ENCODE measurements at places on chromosomes 12 and 14.

DNA sequence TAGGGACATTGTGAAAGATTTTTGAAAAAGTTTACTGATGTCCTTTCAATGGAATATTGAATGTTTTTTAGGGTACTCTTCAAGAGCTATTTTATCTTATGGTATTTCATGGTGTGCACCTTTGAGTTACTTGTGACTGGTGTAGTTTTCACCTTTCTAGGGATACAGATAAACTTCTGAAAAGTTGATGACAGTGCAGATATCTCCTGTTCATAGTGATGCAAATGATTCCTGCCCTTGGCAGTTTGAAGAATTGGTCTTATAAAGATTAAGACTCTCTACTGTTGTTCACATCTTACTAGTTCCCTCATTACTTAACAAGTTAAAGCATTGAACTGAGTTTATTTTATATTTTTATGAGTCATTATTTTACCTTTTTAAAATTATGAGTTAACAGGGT lies 408.9 kb downstream of the TRHDE start:
- no peak for DNase-seq

GRCh38 chr12:11496157-11496851 lies 100.9 kb upstream of the PRB2 start:
- no peak for DNase-seq

DNA sequence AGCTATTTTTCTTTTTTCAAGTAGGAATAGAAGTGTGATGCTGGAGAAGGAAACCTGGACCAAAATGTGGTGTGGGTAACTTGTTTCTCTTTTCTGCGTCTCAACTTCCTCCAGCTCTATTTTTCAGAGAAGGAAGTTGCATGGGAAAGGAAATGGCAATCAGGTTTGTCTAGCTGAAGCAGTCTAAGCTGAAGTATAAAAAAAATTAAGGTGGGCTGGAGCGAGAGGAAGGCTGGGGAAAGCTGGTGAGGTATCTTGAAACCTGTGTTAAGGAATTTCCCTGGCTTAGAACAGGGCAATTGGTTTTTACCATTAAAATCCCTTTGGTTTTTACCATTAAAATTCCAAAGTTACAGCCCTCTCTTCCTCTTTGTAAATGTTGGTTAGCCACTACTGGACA lies 34.2 kb upstream of the NINJ2 start:
- no peak for DNase-seq

DNA sequence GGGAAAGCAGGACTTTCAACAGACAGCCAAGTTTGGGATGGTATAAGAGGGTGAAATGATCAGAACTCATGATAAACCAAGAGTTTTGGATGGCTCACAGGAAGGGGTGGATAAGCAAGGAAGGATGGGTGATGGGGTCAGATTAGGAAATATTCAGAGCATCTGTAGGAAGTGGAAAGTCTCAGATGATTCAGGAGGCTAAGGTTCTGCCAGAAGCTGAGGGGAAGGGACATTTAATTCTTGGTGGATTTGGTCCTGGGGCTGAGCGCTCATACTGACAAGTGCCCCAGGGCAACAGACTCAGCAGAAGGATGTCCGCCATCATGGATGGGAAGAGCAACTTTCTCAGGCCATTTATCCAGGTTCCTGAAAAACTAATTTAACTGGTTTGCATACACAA lies 28.4 kb upstream of the BDKRB2 start:
- DNase-seq = no peak

DNA sequence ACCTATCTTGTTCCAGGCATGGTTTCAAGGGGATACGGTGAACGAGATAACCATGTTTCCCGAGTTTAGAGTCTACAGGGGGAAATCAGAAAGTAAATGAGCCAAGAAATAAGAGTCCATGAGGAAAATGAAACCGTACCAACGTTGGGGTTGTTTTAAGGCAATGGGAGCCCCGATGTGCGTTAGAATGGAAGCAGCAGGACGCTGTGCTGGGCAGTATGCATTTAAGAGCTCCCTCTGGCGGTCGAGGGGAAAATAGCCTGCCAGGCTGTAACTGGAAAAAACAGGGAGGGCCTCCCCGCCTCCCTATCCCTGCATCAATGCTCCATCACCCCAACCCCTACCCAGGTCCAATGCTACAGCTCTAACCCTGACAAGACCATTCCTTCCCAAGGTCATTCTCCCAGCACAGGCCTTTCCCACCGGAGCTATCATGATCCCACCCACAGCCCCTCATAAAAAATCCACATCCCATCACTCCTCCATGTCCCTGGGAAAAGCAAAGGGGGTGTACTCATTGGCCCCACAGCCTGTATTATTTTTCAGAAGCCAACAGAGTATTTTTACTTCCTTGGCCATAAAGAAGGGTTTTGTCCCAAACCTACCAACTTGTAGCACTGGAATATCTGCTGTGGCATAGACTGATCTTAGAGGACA lies 226.3 kb upstream of the NOS1 start:
- DNase-seq = peak; percentile 42

- no peak for DNase-seq
Observed at GRCh38 chr12:44571006-44571550, 305.0 kb downstream of the NELL2 start.

DNA sequence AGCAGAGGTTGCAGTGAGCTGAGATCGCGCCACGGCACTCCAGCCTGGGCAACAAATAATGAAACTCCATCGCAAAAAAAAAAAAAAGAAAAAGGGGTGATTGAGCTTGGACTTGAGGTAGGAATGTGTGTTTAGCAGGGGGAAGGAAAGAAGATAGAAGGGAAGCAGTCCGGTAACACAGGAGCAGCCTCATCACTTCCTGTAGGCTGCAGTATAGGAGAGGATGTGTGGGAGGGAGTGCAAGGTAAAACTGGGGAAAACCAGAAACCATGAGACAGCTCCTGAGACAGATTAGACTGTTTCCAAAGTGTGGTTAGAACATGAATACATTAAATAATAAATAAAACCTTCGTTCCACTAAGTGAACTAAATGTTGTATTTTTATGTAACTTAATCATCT lies 49.2 kb downstream of the FGD4 start:
- no peak for DNase-seq

DNA sequence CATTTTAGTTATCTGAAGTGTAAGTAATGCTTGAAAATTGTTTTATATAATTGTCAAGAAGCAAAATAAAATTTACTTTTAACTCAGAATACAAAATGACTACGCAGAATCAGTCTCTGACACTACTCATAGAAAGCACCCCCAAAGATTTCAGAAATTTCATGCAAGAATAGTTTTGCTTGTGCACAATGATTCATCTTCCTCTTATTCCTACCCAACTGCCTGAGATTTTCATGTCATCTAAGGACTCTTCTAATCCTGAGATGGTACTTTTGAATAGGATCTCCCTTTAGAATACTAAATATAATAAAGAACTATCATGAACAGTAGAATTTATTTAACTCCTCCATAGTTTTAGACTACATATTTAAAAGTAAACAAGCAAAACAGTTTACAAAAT lies 485.3 kb upstream of the MGAT4C start:
- no peak for DNase-seq

DNA sequence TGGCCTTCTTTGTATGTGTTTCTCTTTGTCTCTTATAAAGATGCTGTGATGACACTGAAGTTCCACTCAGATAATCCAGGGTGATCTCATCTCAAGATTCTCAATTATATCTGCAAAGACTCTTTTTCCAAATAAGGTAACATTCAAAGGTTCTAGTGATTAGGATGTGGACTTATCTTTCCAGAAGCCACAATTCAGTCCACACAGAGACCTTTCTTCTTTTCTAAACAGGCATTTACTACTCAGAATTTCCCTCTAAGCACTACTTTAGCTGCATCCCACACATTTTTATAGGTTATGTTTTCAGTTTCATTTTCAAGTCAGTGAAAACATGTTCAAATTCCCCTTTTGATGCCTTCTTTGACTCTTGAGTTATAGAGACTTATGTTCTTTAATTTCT lies 9.0 kb upstream of the NKX2-1 start:
- DNase-seq = no peak

DNA sequence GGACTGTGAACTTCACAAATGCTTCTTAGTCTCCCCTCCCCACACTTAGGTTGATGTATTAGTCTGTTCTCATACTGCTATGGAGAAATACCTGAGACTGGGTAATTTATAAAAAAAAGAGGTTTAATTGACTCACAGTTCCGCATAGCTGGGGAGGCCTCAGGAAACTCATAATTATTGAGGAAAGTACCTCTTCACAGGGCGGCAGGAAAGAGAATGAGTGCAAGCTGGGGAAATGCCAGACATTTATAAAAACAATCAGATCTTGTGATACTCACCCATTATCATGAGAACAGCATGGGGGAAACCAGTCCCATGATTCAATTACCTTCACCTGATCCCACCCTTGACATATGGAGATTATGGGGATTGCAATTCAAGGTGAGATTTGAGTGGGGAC lies 178.8 kb downstream of the SLC38A4 start:
- DNase-seq = no peak

DNA sequence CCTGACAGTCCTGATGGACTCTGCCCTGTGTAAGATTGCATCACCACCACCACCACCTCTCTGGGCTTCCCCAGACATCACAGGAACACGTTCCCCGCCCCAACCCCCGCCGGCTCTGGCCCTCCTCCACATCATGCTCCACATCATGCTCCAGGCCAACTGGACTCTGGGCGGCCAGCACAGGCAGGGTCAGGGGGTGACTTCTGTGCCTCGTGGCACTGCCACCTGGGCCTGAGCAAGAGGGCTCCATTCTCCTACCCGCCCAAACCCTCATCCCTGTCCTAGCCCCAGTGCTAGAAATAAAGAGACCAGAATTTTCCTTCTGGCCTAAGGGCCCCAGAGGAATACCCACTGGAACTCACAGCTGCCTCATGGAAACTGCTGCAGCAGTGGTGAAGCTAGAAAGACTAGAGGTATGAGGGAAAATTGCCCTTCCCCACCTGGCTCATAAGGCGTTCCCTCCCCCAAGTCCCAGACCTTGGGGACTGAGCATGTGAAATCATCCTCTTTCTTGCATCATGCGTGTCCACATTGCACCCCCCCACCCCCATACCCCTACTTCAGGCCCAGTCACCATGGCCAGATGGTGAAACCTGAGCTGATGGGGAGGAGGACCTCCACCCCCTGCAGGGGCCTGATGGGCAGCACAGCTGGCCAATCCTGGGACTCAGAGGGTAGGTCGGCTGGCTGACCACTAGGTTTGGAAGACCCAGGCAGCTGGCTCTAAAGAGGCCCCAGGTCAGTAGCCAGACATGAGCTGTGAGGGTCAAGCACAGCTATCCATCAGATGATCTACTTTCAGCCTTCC lies at the start of gene INHBE:
INHBE (plus strand) TSS at position 742 of the 808 bp plus-strand sequence. CDS start 230 bp downstream, outside the sequence.
- no peak for DNase-seq

GRCh38 chr12:95130096-95130495 lies 56.7 kb upstream of the NR2C1 start:
- DNase-seq = no peak

- DNase-seq = no peak
Observed at GRCh38 chr12:98651328-98651727, 6.2 kb downstream of the APAF1 start.

GRCh38 chr14:31127690-31128089 lies 79.9 kb downstream of the HECTD1 start:
- DNase-seq = peak; percentile 91

- DNase-seq = no peak
Observed at GRCh38 chr12:4564818-4565217, 2.8 kb downstream of the DYRK4 start.

- DNase-seq = no peak
Observed at GRCh38 chr14:95577067-95577800, 42.4 kb downstream of the GLRX5 start.

- DNase-seq = no peak
Observed at GRCh38 chr14:65103150-65103760, 938 bp upstream of the MAX start.

GRCh38 chr12:46368138-46368537 lies 4.4 kb downstream of the SLC38A2 start:
- DNase-seq = no peak

GRCh38 chr12:5428332-5429221 lies 3.3 kb upstream of the NTF3 start:
- DNase-seq = no peak

GRCh38 chr14:37078131-37078530 lies 94.3 kb downstream of the SLC25A21 start:
- no peak for DNase-seq

DNA sequence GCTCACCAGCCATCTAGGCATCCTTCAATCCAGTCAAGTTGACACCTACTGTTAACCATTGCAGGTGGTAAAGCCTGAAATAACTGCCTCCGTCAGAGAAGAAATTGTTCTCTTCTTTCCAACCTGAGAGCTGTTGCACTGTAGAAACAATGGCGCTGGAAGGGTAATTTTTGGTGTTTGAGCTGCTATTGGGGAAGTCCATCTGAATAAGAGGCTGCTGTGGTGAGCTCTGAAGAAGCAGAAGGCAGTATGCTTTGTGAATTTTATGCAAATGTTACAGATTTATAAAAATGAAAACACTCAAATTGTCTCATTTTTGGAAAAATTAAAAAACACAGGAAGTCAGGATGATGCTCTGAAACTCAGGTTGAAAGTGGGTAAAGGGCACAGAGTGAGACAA lies 60.2 kb downstream of the SNAPC1 start:
- no peak for DNase-seq

DNA sequence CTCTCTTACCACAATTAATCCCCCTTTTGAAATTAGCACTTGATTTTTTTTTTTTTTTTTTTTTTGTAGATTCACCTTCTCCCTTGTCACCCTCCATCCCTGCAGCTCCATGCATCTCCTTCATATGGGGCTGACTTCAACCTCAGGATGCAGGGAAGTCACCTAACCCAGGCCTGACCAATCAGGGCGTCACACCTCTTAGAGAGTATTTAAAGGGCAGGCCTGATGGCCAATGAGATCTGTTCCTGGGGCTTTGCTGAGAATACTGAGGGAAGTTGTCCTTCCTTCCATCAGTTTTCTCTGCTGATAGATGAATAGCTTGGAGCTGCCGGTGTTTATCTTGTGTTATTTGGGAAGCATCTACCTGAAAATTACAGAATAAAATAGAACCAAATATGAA lies 1104.7 kb upstream of the TMEM132C start:
- DNase-seq = no peak

GRCh38 chr12:100326208-100326607 lies 30.7 kb upstream of the SLC17A8 start:
- DNase-seq = no peak

- no peak for DNase-seq
Observed at GRCh38 chr14:68177728-68178127, 358.1 kb downstream of the RAD51B start.

DNA sequence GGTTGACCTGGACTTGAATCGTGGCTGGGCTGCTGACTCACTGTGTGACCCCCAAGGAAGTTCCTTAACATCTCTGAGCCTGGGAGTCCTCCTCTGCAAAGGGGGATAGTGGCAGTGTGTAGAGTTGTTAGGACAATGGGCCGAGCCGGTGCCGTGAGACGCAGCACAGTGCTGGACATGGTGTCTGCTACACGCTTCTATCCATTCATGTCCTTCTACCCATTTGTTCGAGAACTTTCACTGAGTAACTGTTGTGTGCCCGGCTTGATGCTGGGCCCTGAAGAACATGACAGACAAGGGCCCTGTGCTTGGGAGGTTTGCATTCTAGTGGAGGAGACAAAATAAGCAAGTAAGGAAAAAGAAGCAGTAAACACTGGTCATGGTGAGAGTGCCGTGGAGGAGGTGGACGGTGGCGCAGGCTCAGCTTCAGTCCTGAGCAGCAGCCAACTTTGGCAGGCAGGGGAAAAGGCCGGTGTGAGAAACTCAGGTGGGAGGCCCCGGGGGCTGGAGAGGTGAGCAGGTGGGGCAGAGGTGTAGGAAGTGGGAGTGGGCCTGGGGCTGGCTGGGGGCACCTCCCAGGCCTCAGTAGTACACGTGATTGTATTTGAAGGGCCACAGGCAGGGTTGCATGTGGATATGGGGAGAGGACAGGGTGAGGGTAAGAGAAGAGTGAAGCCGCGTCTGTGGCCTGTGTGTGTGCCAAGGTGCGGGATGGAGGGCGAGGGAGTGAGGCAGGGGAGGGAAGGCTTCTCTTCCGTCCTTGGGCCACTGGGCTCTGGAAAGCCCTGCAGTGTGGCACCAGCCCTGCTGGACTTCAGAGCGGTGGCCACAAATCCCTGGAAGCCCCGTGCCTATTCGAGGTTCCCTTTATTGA lies 13.8 kb downstream of the VASH1 start:
- no peak for DNase-seq

Measured in CD4-positive, alpha-beta T cell treated with Interleukin-4 for 4 hours (primary cell).